ENCODE measurements at places on chromosomes 3 and 15.

DNA sequence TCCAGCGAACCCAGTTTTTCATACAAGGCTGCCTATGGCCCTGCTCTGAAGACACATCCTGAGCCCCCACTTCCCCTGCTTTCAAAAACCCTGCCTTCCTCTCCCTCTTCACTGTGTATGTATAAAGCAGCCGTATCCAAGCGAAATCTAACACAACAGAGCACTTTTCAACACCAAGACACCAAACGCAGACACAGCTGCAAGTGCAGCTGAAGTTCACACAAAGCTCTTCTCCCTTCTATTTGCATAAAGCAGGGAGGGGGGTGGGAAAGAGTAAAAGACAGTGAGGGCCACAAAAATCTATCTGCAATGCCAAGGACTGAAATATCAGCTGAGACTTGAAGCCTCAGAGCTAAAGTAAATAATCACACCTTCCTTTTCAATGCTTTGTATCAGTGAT, 35.1 kb upstream of the CSPG5 start:
- DNase-seq, result no peak

DNA sequence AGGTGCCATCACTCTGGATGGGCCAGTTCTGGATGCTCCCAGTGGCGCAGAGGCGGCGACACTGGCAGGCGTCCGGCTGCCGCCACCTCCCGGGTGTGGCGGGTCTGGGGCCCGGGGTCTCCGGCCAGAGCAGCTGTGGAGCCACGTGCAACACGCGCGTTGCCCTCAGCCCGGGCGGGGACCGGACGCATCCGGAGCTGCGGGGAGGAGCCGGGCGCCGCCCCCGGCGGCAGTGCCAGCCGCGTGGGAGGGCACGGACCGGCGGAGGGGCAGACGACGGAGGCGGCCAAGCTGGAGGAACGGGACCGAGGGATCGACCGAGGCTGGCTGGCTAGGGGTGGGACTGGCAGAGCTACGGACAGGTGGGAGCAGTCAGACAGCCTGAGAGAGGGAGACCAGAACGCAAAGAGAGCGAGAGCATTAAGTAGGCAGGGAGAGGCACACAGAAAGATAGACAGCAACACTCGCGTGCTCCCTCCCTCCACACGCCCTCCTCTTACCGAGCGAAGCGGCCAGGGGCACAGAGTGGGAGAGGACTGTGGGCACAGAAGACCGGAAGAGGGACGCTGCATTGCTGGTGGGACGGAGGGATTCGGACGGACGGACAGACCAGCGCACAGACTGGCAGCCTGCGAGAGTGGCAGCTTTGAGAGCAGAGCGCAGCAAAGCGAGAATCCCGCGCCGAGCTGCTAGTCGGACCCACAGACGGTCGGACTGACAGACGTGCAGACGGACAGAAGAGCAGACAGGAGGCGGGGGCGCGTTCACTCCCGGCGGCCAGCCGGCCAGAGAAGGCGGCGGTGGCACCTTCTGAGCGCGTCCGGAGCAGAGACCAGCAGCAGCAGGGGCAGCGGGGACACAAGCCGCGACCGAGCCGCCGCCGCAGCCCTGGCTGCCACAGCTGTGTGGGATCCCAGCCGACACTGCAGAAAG, at the start of gene ARPP21:
TSS of gene ARPP21 (plus strand) at position 272 of the 933 bp plus-strand sequence. CDS start 42,227 bp downstream, outside the sequence.
- DNase-seq, result no peak

- no peak for DNase-seq
Observed at GRCh38 chr15:43241100-43241499, 20.3 kb upstream of the EPB42 start.

DNA sequence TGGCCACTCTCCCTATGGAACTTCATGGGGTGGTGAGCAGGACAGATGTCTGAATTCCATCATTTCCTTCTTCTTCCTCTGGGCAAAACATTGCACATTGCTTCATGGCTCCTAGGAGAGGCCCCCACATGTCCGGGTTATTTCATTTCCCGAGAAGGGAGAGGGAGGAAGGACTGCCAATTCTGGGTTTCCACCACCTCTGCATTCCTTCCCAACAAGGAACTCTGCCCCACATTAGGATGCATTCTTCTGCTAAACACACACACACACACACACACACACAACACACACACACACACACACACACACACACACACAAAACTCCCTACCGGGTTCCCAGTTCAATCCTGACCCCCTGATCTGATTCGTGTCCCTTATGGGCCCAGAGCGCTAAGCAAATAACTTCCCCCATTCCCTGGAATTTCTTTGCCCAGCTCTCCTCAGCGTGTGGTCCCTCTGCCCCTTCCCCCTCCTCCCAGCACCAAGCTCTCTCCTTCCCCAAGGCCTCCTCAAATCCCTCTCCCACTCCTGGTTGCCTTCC, 1.9 kb downstream of the RHO start:
- no peak for DNase-seq

GRCh38 chr3:125437631-125438435, 62.7 kb upstream of the ZNF148 start:
- DNase-seq, result peak; percentile 20

- DNase-seq, result no peak
Observed at GRCh38 chr3:15683253-15683652, 81.7 kb downstream of the BTD start.

DNA sequence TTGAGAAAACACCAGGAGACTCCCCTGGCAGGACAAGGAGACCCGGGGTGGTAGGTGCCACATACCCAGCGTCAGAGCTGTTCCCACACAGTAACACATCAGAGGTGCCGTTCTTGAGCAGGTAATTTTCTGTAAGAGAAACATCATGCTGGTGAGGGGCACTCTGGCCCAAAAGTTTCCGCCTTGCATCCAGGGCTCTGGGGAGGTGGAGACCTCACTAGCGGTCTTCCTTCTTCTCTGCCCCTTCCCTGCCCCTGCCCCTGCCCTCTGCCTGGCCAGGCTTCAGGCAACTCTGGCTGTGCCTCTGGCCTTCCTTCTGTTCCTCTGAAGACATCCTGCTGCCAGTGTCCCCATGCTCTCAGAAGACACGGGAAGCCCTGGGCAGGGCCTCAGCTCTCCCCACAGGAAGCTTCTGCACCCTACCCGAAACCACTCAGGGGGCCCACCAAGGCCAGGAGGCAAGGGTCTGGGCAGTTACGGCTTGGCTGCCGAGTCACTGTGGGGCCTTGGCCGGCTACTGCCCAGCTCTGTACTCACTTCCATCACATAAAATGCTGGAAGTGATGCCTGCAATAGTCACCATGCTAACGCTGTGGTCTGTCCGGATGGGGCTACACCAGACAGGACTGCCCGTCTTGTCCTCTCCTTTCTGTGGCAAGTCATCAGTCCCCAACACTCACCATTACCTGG, 41.3 kb downstream of the SCN5A start:
- no peak for DNase-seq

DNA sequence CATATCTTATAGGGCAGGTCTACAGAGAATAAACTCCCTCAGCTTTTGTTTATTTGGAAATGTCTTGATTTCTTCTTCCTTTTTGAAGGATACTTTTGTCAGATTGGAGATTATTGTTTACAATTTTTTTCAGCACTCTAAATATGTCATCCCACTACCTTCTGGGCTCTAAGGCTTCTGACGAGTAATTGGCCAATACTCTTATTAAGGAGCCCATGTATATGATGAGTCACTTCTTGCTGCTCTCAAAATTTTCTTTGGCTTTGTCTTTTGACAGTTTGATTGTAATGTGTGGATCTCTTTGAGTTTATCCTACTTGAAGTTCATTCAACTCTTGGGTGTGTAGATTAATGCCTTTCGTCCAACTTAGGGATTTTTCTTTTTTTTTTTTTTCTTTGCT, 28.9 kb upstream of the CD200R1L start:
- no peak for DNase-seq

DNA sequence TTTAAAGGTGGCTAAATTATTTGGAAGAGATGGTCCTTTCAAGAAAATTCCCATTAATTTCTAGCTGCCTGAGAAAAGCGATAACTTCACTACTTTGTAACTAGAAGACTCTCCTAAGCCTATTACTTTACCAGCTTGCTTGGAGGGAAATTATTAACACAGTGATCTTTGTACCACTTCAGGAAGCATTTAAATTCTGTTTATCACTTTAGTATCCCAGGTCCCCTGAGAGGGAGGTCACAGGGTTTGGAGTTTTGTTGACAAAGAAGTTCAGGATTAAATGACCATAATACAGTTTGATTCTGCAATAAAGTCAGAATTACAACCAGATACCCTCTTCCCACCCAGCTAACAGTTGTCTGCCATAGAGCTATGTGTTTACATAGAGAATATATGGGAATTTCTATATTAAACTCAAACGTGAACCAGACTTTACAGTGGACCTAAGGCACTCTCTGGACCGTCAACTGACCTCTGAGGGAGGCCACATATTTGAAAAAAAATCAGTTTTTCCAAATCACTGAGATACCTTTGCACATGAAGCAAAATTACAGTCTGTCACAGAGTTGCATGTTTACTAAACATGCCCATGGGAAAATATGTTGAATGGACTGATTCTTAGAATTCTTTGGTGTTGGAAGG, 3.0 kb downstream of the SLC27A2 start:
- DNase-seq, result no peak

DNA sequence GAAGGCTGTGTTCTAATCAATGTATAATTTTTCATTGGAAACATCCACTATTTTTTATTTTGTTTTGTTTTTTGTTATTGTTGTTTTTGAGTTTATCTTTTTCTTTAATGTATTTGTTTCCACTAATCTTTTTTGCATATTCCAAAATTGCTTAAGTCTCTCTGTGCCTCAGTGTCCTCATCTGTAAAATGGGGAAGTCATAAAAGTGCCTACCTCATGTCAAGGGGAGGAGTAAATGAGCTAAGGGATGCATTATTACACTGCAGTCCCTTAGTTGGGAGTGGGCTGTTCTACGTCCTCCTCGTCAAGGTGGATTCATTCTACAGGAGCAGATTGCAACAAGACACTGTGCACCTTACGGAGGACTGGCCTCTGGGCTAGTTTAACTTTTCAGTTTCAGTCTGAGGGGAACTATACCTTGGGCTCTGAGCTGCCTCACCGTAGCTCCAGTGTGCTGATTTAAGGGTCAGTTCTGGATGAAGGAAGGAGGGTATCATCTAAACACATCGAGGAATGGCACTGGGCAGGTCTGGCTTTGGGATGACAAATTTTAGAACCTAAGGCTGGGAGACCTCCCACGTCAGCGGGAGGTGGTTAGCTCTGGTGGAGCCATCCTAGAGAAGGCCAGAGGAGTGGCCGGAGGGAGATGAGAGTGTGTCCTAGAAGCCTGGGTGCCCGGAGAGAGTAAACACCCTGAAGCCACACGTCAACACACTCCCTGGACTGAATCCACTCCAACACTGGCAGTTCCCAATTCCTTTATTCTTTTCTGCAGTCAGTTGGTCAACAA, 5.1 kb upstream of the SRP14 start:
- no peak for DNase-seq

- DNase-seq, result no peak
Observed at GRCh38 chr15:62550106-62550505, 385.0 kb upstream of the C2CD4B start.

DNA sequence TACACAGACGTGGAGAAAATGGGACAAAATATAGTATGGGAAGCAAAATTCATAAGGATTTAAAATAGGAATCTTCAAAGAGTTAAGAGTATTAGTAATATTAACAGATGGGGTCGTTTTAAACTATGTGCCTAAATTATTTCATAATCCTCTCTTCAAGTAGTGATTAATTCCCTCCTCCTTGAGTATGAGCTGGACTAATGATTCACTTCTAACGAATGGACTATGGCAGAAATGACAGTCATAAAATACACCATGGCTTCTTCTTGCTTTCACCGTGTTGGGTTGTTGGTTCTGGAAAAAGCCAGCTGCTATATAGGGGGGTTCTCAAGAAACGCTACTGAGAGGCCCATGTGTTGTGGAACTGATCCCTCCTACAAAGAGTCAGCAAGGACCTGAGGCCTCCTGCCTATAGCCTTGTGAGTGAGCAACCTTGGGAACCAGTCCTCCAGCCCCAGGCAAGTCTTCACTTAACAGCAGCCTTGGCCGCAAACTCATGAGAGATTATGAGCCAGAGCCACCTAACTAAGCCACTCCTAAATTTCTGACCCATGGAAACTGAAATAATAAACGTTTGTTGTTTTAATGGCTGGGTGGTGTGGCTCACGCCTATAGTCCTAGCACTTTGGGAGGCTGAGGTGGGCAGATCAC, 64.8 kb upstream of the ABHD2 start:
- no peak for DNase-seq

DNA sequence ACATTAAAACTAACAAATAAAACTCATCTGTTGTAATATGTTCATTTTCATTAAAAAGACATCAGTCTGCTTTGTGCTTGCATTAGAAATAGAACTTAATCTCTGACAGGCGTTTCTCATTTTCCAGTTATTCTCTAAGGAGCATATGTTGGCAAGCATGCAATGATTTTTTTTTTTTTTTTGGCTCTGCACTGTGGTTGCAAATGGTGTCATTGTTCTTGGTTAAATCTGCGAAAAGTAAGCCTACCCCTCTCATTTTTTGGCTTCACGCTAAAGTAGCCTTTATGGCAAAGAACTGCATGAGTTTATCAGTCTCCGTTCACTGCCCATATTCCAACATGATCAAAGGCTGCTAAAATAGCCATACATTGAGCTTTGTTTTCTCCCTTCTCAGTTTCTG, 403.2 kb downstream of the MECOM start:
- no peak for DNase-seq

DNA sequence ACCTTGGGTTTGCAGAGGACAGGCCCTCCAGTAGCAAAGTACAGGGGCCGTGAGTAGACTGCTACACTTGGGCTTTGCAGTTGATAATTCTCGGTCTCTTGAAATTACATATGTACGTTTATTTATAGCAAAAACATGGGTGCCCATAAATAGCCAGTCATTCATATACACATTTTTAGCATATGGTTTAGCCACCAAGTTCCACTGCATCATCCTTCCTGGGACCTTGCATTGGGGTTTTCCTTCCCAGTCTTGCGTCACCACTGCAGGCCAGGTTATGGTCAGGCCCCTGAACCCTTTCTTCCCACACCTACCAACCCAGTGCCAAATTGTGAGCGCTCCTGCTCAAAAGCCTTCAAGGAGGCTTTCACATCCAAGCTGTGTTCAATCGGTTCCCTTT, 12.7 kb downstream of the KLHL25 start:
- no peak for DNase-seq

DNA sequence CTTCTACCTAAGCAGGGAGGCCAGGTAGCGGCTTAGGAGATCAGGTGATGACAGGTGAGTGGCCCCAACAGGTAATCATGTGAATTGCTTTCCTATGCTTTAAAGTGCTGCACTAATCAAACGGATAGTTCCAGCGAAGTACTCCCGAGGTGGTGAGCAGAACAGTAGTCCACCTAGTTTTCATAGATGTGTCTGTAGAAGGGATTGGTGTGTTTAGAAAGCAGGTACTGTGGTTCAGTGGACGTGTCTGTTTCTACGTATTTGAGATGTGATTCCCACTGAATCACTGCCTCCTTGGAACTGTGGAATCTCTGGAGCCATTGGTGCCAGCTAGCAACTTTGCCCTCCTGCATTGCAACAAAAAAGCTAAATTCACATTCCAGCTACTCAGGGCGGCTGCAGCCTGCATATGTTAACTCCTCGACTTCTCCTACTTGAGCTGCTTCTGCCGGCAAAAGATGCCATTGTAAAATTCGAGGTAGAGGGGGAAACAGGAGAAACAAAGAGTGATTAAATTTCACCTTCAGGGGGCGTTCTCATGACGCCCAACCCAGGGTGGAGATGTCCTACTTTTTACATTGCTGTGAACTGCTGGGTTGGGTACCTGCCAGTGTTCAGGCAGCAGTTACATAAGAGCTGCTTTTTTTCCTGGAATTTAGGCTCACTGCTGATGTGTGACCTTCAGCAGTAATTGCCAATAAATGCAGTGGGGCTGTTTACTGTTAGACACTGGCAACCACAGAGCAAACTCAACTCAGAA, 227.3 kb downstream of the ITPR1 start:
- no peak for DNase-seq

- DNase-seq, result no peak
Observed at GRCh38 chr3:8103954-8104353, 397.7 kb upstream of the LMCD1 start.

All from stimulated activated CD4-positive, alpha-beta T cell treated with anti-CD3 and anti-CD28 coated beads, Interleukin-15, amount 100 ng/mL, for 1 hour (primary cell).